Activated naive CD4-positive, alpha-beta T cell treated with anti-CD3 and anti-CD28 coated beads, Interleukin-2, amount 50 U/mL, for 72 hours (primary cell): ENCODE measurements at places on chromosomes 5 and 9. TPM values are rescaled to one million over a fixed set of nuclear protein-coding genes. Genes with fewer than 3 reads are reported as not detected.

Gene GPR21
- 1.7 TPM for total RNA-seq

Gene IL3
- 9.7 TPM for total RNA-seq

GRCh38 chr5:83750749-83751148 is 30.1 kb upstream of the HAPLN1 start:
- DNase-seq = no peak

DNA sequence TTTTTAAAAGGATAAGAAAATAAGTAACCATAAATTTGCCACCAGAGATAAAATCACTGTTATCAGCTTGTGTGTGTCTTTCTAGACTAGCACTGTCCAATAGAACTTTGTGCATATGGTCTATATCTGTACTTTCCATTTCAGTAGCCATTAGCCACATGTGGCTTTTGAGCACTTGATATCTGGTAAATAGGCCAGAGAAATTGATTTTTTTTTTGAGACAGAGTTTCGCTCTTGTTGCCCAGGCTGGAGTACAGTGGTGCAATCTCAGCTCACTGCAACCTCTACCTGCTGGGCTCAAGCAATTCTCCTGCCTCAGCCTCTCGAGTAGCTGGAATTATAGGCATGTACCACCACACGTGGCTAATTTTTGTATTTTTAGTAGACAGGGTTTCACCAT is 17.8 kb downstream of the RBM27 start:
- no peak for DNase-seq

DNA sequence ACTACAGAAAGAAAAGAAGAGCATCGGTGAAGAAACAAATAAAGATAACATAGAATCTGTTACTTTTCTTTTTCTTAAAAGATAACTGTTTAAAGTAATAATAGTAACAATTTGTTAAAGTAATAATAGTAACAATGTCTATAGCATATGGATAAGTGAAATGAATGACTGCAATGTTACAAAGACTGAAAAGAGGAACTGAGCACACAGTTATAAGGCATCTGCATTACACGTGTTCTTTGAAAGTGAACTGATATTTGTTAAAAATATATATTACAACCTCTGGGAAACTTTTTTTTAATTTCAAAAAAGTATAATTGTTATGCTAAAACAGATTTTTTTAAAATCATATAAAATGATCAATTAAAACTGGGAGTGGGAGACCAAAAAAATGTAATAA is 88.4 kb upstream of the FST start:
- no peak for DNase-seq

Gene PDZD2
- 0.75 TPM for total RNA-seq

- no peak for DNase-seq
These were observed 32.1 kb upstream of the PDCL start for GRCh38 chr9:122860319-122861142.

DNA sequence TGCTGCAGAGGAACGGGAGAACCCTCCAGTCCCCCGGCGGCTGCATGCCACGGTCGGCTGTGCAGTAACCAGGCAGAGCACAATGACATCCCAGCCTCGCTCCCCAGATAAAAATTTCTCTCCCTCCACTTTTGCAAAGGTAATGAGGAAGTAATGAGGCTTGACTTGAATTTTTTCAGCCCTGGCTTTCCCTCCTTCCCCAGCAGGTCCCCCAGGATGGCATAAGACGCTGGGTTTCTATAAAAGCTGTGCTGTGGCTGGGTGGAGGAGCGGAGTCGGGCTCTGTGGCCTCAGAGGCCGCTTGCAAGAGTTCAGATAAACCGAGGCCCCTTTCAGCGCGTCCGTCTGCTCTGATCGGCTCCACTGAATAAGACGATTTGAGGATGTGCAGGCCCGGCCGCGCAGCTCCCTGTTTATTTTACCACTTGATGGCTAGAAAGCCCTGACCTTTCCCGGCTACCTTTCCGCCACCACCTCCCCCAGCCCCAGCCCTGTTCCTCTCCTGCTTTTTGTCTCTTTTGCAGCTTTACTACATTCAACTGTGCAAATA is 351.9 kb upstream of the IRX2 start:
- no peak for DNase-seq
